ENCODE measurements at places on chromosomes 16 and 17.

DNA sequence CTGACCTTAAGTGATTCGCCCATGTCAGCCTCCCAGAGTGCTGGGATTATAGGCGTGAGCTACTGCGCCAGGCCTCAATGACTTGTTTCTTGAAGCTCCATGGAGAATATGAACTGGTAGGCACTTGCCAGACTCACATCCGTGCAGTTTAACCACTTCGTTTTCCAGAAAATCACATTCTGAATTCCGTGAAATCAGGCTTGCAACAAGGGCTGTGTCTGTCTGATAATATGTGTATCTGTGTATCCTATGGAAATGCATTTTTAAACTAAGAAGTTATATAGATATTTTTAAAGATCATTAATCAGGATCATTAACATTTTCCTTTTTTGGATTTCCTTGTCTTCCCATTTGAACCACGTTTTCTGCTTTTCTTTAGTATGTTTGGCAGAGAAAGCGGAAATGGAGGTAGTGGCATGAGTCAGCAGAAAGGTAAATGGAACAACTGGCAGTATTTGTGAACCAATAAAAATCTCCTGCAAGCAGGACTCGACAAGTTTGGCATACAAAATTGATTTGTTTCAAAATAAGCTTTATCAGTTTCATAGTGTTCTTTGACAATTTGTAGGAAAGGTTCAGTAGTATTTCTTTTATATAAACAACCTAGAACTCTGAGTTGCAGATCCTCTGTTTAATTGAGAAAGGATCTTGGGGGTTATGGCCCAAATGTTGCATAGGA, 33.0 kb downstream of the USP10 start:
- DNase-seq: no peak

DNA sequence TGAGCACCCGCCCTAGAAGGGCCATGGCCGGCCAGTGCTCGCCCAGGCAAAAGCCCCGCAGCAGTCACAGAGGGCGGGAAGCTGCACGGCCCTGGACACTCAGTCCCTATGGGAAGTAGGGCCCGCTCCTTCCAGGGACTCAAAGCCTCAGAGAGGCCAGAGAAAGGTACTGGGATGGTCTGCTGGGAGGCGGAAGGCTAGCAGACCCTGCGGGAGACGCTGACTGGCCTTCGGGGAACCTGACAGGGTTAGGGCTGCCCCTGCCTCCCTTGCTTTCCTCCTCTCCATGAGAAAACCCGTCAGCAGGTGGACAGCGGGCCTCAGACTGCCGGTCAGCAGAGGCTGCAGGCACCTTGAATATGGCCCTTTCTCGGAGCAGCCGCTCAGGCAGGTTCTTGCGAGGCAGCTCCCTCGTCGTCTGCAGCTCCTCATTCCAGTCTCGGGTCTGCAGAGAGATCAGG, 11.5 kb downstream of the CLUH start:
- no peak for DNase-seq

DNA sequence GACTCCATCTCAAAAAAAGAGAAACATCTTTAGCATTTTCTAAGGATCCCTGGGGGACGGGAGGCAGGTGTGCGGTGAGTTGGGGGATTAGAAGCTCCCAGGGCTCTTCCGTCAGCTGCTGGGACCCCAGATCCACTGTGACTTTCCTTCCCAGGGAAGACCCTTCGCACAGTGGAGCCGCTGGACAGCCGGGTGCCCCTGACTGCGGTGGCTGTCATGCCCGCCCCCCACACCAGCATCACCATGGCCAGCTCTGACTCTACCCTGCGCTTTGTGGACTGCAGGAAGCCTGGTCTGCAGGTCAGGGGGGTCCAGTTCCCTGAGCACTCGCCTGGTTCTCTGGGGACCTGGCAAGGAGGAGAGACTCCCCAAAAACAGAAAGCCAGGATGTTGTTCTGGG, 7.3 kb upstream of the SERPINF2 start:
- DNase-seq: no peak

DNA sequence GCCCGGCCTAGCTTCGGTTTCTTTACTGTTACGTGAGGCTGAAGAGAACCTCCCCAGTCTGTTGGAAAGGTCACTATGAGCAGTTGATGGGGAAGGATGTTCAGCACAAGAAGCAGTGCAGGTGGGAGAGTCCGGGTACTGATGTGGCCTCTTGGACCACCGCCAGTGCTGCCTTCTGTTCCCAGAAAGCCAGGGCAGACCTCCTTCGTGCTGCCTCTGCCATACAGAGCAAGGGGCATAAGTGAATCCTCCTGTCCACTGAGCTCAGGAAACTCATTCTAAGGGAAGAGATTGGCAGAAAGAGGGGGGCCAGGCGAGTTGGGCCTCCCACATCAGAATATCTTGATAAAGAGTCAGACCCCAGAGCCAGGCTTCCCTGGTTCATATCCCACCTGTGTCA, 3.7 kb downstream of the PPP4C start:
- DNase-seq: no peak

DNA sequence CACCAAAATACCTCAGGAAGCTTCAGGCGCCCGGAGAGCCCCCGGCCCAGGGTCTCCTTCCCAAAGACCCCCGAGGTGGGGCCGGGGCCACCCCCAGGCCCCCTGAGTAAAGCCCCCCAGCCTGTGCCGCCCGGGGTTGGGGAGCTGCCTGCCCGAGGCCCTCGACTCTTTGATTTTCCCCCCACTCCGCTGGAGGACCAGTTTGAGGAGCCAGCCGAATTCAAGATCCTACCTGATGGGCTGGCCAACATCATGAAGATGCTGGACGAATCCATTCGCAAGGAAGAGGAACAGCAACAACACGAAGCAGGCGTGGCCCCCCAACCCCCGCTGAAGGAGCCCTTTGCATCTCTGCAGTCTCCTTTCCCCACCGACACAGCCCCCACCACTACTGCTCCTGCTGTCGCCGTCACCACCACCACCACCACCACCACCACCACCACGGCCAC, 6.7 kb upstream of the TMEM88 start:
- no peak for DNase-seq

DNA sequence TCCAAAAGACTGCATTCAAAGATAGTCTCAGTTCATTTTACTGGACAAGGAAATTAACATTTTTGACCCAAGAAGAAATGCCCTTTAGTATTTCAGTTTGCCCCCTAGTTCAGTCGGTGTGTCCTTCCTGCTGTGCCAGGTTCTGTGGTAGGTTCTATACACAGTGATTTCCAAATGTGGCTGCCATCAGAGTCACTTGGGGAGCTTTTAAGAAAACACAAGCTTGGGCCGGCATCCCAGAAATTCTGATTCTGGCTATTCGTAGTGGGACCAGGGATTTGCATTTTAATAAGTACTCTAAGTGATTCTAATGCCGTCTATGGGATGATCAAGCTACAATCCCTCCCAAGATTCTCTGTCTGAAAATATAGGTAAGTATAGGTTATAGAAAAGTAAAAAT, 10.2 kb downstream of the RSPRY1 start:
- DNase-seq: no peak

- DNase-seq: no peak
Measured at GRCh38 chr16:66487580-66488275, 60.6 kb downstream of the BEAN1 start.

- DNase-seq: peak; percentile 41
Measured at GRCh38 chr16:70653809-70654771, 7.7 kb downstream of the IL34 start.

GRCh38 chr17:69333561-69333960, 6.6 kb upstream of the ABCA5 start:
- no peak for DNase-seq

GRCh38 chr16:12340151-12340733, 363.7 kb downstream of the SNX29 start:
- DNase-seq: no peak

DNA sequence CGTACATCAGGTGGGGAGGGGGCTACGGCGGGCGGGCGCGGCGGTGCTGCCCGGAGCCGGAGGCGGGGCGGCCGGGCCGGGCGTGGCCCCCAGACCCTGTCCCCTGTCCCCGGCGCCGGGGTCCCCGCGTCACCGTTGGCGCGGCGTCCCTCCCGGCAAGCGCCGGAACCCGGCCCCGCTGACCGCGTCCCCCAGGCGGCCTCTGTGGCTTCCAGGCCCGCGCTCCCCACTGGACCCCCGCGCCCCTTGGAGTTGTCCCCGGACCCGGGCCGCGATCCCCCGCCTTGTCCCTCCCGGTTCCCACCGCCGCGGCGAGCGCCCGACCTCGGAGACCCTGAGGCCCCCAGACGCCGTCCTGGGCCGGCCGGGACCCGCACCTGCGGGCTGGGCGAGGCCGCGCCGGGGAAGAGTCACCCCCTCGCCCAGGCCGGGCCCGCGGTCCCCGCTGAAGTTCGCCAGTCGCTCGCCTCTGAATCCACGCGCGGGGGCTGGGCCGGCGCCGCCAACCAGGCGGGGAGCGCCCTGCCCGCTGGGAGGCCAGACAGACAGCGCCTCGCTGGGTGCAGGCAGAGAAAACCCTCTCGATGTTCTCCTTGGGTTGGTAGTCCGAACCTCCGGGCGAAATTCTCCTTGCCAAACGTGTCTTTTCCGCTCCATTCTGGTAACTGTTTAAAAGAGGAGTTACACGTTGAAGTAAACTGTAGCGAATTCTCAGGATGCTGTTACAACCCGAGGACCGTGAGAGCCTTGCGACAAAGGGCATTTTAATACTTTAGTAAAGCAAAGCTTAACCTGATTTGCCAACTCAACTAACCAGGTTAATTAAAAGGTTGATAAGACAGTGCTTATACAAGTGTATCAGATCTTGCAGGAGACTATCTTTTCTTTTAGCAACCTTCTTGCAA, 761 bp downstream of the GAN start:
- peak; percentile 14 for DNase-seq

DNA sequence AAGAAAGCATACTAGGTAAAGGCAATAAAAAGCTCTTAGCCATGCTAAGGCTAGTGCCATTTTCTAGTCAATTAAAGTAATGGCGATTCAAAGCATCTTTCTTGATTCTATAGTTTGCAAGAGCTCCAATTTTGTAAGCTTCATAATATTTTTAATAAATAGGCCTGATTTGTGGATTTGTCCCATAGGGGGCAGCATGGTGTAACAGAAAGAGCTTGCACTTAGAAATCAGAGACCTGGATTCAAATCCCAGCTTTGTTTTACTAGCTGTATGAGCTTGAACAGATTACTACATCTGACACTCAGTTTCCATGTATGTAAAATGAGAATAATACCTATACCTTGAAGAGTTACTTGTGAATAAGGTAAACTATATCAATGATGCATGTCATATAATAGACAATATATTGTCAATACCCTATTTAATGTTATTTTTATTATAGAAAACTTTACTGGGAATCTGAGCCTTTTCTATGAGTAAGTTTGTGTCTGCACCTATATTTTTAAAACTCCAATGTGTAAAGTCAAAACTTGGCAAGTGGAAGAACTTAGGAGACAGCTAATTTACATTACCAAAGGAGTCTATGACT, 93.6 kb upstream of the NOG start:
- peak; percentile 38 for DNase-seq
